ENCODE measurements at places on chromosomes 2 and 18.

DNA sequence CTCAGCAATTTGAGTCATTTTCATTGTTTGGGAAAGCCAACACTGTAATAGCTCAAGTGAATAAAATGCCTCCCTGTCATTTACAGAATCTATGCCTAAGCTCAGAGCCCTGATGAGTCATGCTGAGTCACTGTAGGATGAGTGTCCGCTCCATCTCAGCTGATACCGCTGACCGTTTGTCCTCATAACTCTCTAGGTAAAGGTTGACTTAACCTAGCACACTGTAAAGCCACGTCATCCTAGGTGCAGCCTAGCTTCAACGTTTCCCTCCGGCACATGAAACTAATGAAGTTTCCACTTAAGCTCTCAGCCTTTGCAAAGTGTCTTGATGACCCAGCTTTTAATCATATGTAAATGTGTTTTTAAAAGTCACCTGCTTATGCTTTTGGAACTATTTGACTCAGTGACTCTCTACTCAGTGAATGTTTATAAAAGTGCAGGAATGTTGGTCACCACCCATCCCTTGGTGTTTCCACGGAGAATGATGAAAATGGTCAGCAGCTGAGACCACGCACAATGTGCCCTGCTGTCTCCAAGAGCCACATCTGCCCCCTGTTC, 154.0 kb downstream of the PMAIP1 start:
- DNase-seq: no peak

DNA sequence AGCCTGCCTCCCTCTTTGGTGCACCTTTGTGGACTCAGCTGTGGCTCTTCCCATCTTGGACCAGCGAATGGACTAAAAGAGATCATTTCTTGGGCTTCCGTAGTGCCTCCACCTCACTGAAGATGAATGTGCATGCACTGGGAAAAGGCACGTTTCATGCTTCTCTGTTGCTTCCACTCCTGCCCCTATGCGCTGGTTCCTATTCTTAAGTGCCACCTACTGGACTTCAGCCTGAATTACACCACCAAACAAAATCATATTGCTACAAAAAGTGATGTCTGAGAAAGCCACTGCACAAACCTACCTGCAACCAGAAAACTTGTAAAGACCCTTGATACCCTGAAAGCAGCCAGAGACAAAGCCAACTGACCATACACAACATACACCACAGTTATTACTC, 695.6 kb downstream of the TSN start:
- no peak for DNase-seq

GRCh38 chr2:145321344-145321743, 801.4 kb upstream of the ZEB2 start:
- no peak for DNase-seq

- DNase-seq: no peak
Measured at GRCh38 chr2:180742801-180743200, 237.6 kb upstream of the UBE2E3 start.
